Endothelial cell of umbilical vein (primary cell): ENCODE measurements at places on chromosomes 6 and 20.
A peak's percentile ranks its signal among the peaks of the same experiment; 100 is the strongest.

- DNase-seq, result no peak
Observed at GRCh38 chr6:105824732-105825131, 261.4 kb upstream of the PRDM1 start.

GRCh38 chr6:9499709-9500108 is 915.2 kb downstream of the TFAP2A start:
- DNase-seq, result no peak

- DNase-seq, result no peak
Observed at GRCh38 chr20:6081236-6081635, 27.4 kb upstream of the LRRN4 start.

DNA sequence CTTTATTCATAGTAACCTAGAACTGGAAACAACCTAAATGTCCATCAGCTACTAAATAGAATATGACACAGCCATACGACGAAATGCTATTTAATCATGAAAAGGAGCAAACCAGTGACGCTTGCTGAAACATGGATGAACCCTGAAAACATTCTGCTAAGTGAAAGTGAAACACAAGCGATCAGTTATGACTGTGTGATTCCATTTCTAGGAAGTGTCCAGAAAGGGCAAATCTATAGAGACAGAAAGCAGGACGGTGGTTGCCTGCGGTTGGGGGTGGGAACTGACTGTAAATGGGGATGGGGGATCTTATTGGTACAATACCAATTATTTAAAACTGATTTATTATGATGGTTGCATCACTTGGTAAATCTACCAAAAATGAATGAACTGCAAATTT is 126.8 kb downstream of the IPCEF1 start:
- no peak for DNase-seq

DNA sequence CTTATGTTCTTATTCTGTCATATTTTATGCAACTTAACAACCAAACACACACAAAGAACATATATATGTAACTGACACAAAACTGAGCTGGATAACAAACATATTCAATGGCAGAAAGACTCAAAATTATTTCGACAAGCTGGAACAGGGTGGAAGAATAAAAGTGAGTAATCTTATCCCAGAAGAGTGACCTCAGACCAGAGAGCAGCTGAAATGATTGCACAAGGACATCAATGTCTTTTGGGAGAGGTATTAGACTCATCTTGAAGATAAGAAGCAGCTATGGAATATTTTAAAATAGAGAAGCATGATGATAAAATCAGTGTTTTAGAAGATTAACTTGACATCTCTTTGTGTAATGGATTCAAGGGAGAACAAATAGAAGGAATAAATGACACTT is 191.6 kb upstream of the PRDM1 start:
- no peak for DNase-seq

DNA sequence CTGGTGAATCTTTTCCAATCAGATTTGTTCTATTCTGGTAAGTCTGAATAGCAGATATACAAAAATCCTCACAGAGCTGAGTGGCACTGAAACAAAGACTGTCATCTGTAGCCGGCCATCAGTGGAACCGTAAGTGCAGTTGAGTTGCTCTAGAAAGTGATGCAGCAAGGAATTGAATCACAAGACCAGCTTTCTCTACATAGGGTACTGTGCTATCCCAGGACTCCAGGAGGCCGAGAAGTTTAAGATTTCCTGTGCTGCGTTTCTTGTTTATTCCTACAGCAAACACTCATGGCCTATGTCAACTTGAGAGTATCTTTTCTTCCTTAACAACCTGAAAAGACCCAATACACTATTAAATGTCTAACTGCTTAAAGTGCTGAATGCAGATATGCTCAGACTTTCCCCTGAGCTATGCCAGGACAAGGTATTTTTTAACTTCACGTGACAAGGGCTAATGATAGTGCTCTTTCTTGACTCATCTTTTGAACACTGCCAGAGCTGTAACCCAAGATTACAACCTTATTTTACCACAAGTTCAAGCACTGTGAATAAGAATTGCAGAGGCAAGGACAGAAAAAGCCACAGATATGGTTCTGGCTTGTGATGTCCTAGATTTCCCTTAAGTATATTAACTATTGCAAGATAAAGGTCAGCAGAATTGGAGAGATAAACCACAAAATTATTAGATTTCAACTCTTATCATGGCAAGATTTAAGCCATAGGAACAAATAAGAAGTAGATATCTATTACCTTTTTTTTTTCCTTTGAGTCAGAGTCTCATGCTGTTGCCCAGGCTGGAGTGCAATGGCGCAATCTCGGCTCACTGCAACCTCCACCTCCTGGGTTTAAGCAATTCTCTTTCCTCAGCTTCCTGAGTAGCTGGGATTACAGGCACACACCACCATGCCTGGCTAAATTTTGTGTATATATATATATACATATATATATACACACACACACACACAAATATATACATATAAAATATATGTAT is 71.6 kb downstream of the GJA1 start:
- no peak for DNase-seq

DNA sequence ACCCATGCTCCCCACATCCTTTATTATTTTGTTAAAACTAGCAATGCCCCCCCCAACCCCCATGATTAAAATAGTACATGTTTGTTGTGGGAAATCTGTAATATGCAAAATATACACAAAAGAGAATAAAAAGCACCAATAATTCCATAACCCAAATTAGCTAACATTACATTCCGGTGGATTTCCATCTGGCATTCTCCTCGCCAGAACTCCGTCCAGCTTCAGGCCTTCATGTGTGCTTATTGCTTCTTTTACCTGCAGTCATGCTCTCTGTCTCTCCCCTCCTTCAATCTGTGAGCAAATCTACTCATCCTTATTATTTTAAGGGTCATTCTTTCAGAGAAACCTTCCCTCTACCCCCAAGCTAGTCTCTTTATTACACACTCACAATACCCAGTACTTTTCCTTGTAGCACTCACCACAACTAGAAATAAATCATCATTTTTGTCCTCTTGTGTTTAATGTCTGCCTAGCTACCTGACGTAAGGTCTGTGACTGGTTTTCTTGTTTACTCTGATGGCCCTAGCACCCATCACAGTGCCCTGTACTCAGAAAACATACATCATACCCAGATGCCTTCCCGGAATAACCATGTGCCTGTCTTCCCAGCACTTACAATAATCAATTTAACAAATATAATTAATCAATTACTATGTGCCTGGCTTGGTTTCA is 25.6 kb upstream of the IER3 start:
- DNase-seq, result no peak

DNA sequence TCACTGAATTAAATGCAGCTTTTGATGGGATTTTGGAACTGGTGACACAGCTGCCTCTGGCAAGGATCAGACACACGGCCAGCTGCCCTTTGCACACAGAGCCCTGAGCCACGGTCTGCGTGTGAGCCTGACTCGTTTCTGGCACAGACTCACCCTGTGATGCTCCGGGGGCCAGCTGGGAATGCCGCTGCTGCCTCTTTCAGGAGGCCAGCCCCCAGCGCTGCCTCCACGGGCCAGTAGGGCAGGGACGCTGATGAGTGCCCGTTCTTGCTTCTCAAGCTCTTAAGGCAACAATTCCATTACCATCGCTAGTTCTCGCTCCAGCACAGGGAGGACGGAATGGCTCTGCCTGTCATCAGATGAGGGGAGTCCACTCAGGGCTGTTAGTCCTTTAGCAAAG is 61.6 kb downstream of the IRF4 start:
- no peak for DNase-seq

GRCh38 chr6:34237316-34237721 is 646 bp downstream of the HMGA1 start:
- no peak for DNase-seq

DNA sequence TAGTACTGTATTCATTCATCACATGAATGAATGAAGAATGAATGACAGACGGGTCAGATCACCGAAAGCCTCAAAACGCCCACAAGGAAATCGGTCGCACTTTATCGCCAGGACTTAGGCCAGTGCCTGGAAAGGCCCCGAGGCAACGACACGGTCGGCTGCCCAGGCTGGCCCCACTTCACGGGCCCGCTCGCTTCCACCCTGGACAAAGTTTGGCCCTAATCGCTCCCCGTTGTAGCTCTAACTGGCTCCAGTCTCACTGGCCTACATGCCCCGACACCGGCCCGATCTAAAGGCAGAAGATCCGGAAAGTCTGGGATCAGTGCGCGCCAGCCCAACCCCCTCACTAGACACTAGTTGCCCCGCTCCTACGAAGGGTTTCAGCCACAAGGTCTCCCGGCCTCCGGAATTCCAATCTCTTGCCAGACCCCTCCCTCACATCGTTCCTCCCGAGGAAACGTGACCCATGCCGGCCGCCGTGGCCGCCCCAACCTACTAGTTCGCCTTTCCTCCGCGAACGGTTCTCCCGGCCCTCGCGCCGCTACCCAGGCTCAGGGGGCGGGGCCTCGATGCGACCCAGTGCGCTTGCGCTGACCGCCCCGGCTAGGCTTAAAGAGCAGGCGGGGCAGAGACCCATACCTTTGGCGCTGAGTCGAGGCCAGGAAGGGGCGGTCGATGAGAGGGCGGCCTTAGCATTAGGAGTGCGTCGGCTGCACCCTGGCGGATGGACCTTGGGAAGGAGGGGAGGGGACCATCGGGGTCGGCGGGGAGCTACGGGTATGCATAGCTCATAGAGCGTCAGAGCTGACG is at the start of the genes GSS and MYH7B:
Gene GSS, minus strand, starts transcription at position 576 of the 810 bp plus-strand sequence. CDS start 3,954 bp downstream, outside the sequence.
Gene MYH7B, plus strand, starts transcription at position 638 of the 810 bp plus-strand sequence. CDS start 22,138 bp downstream, outside the sequence.
- DNase-seq, result peak; percentile 99

DNA sequence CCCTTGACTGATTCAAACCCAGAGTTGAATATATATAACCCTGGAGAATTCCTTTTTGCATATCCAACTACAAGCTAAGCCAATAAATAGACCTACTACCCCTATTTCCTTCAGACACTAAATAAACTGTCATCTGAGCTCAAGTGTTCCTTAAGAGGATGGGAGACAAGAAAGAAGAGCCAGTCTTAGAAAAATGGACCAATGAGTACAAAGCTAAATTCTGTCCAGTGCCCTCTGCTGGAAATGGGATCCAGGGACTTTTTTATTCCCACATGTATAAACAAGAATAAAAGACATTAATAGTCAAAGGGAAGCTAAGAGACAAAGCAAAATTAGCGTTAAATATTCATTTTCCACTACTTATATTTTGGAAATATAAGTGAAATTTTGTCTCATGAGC is 4.8 kb downstream of the PPP1R10 start:
- DNase-seq, result no peak

DNA sequence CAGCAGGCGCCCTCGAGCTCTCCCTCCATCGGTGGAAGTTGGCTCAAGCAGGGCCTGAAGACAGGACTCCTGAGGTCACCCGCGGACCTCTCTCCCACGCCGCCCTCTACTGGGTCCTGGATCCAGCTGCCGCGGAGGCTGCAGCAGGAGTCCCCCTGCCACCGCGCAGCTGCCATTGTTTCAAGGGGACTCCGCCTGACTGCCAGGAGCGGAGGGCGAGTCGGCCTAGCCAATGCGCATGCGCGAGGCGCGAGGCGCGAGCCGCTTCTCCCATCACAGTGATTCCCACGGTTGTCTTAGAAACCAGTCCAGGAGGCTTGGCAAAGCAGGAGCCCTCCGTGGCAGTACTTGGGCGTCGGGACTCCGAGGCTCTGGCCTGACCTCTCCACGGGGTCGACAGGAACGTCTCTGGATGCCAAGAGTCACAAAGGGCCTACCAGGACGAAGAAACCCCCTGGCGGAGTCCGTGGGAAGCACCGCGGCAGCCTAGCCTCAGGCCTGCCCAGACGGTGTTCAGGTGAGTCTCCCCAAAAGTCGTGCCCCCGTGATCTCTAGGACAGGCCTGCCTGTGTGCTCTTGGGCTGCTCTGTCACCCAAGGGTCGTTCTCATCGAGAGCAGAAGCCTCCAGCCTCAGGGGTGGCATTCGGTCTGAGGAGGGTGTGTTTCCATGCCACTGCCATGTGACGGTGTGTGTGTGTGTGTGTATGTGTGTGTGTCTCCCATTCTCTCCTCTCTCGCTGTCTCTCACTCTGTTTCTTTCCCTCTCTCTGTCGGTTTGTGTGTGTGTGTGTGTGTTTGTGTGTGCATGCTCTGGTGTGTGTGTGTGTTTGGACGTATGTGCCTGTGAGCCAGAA is 290.6 kb upstream of the ZNF337 start:
- peak; percentile 67 for DNase-seq

DNA sequence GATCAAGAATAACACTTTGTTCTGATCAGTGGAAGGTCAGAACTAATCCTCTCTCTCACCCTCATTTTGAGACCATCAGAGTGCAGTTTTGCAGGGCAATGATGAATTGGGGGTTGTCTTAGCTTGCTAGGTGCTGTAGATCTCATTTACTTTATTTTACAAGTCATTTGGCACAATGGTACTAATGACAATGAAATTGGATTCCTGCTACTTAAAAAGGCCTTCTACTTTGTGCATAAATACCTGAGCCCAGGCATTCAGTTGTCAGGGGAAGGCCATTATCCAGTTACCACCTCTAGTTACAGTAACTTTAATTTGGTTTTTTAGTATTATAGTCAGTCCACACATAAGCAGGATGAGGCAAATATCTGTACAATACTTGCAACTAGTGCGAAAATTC is 240.0 kb downstream of the HDGFL1 start:
- no peak for DNase-seq

GRCh38 chr6:62146954-62147853 is 138.8 kb downstream of the KHDRBS2 start:
- no peak for DNase-seq

DNA sequence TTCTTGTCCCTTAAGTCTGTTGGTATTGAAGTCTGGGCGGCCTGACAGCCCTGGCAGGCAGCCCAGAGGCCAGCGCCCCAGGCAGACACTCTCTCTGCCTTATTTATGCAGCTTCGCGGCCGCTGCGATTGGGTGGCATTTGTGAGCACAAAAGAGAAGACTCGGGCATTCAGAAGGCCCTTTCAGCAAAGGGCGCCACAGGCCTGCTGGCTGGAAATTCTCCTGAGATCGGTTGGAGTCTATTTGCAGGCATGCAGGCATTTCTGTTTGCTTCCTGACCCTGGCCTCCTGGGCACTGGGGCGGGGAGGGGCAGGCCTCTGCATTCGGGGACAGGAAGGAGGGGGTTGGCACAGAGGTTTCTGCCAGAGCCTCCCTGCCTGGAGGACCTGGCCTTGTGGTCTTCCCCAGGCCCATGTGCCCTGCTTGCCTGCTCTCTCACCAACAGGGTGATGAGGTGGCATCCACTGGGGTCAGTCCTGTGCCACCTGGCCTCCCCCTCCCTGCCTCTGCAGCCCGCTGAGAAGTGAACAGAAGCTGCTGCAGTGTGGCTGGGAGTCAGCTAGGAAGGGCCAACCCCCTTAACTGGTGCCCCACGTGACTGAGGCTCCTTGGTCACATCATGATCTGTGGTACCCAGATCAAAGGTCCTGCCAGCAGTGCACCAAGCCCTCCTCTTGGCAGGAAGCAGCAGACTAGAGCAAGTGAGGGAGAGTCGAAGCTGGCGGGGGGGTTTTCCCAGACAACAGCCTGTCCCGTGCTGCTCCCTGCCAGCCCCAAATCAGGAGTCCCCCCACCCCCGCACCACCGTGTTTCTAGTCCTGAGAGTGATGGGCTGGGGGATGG is 16.6 kb upstream of the CCDC167 start:
- no peak for DNase-seq
